ENCODE measurements at places on chromosomes 1 and 21.

GRCh38 chr1:8342325-8342724, 24.4 kb downstream of the SLC45A1 start:
- no peak for DNase-seq

DNA sequence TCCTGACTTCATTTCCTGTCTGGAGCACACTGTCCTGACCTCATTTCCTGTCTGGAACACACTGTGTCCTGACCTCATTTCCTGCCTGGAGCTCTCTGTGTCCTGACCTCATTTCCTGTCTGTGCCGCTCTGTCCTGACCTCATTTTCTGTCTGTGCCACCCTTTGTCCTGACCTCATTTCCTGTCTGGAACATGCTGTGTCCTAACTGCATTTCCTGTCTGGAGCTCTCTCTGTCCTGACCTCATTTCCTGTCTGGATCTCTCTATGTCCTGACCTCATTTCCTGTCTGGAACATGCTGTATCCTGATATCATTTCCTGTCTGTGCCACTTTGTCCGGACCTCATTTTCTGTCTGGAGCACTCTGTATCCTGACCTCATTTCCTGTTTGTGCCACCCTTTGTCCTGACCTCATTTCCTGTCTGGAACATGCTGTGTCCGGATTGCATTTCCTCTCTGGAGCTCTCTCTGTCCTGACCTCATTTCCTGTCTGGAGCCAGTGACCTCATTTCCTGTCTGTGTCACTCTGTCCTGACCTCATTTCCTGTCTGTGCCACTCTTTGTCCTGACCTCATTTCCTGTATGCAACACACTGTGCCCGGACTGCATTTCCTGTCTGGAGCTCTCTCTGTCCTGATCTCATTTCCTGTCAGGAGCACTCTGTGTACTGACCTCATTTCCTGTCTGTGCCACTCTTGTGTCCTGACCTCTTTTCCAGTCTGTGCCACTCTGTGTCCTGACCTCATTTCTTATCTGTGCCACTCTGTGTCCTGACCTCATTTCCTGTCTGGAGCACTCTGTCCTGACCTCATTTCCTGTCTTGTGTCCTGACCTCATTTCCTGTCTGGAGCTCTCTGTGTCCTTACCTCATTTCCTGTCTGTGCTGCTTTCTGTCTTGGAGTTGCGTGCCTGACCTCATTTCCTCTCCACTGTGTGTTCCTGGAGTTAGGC, 27.6 kb downstream of the SKI start:
- DNase-seq: peak; percentile 86

GRCh38 chr1:101364370-101365120, 127.7 kb downstream of the S1PR1 start:
- no peak for DNase-seq

GRCh38 chr1:114320586-114320985, 166.9 kb upstream of the SYT6 start:
- DNase-seq: no peak

DNA sequence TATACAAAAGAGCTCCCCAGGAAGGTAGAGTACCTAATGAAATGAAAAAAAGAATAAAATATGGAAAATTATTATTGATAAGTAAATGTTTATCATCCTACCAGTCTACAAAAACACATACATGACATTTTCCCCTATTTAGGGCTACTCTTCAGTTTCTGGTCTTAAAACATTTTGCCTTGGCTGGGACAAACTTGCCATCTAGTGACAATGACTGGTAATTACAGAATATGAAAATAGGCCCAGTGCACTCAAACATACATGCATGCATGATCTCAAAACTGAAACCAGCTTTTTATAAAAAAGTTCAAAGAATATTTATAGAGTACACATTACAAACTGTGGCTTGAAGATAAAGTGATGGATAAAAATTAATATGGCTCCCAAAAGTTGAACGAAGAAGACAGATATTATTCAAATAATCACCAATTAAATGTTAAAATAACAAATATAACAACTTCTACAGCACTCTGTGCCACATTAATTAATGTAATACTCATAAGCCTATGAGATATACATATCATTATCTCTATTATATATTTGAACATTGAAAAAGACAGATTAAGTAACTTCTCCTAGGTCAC, 10.5 kb upstream of the RNPC3 start:
- peak; percentile 34 for DNase-seq

GRCh38 chr21:26100573-26100972, 70.0 kb downstream of the APP start:
- DNase-seq: no peak

DNA sequence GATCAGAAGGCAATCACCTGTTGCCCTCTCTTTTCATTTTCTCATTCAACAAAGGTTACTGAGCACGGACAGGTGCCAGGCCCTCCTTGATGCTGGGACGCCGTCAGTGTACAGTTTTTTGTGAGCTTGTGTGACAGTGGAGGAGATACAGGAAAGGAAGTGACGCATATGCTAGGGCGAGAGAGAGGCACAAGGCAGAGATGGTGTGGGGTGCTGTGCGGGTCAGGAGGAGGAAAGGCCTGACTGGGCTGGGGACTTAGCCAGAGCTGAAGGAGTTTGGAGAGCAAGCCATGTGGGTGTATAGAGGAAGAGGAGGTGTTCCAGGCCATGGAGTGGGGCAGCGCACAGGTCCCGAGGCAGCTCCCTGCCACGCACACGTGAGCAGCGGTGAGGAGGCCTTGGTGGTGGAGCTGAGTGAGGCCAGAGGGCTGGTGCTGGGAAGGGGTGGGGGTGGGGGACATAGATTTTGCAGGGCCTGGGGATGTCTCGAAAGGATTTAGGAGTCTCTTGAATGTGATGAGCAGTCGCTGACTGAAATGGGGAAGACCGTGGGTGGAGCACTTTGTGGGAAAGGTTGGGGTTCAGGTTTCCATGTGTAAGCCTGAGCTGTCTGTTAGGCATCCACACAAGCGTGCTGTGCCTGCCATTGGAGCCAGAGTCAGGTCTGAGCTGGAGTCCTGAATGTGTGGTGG, 46.0 kb downstream of the TRAPPC10 start:
- no peak for DNase-seq

GRCh38 chr1:21295002-21295401, 4.7 kb upstream of the ECE1 start:
- no peak for DNase-seq

- no peak for DNase-seq
Observed at GRCh38 chr1:25197982-25198662, 34.2 kb downstream of the SYF2 start.

GRCh38 chr1:166156674-166157073, 10.1 kb downstream of the FAM78B start:
- DNase-seq: no peak

DNA sequence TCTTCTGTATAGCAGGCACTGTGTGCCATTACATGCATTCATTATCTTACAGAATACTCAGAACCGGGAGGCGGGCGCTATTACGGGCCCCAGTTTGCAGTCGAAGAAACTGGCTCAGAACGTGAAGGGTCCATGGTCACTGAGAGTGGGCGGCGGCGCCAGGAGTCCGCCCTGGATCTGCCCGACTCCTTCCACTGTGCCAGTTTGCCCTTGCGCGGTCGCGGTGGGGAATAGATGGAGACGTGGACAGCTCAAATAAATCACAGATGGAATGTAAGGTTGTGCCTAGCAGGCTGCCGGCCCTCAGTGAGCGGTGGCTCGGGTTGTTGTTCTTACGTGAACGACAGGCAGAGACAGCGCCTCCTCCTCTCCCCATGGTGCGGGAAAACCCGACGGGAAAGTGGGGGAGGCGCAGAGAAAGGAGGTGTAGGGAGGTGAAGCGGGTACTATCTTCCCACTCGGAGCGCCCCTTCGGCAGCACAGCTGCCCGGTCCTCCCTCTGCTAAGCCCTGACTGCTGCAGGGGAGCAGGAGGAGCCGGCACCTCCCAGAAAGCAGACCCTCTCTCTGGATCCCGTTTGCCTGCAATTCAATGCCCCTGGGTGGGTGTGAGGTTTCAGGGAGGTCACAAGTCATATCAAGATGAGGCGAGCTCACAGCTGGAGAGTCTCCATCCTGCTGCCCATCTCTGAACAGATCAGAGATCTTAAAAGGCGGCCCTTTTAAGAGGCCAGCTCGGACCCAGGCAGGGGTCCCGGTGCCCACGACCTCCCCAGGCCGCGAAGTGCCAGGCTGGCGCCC, 1.1 kb downstream of the COL9A2 start:
- peak; percentile 51 for DNase-seq

DNA sequence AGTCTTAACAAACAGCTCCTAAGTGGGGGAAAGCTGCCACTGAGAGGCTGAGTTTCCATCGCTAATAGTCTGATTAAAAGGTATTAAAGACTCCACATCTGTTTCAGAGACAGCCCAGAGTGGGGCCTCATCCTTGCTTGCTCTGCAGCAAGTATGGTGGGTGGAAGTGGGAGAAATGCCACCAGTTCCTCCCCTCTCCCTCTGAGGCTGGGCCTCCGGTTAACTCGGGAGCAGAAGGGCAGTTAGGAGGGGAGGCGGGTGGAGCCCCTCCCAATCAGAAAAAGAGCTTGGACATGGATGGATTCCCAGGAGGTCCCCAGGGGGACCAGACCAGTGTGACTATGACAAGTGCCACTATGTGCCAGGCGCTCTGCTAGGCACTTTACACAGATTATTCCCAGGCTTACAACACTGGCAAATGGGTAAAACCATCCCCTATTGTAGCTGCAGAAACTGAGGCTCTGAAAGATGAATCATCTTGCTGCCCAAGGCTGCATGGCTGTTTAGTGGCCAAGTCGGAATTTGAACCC, 11.4 kb upstream of the ASCL5 start:
- no peak for DNase-seq

DNA sequence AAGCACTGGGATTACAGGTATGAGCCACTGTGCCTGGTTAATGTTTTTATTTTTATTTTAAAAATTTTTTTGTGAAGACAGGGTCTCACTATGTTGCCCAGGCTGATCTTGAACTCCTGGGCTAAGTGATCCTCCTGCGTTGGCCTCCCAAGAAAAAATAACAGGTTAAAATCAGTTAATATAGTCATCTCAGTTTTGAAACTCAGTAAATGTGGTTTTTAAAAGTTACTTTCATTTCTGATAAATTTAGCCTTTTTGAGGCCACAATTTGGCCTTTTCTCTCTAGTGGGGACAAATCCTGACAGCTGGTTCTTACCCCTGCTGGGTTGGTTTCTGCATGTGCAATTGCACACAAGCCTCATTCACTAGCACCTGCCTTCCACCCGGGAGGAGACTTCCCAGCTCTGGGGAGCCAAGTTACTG, 13.3 kb downstream of the PMF1 start:
- DNase-seq: no peak

DNA sequence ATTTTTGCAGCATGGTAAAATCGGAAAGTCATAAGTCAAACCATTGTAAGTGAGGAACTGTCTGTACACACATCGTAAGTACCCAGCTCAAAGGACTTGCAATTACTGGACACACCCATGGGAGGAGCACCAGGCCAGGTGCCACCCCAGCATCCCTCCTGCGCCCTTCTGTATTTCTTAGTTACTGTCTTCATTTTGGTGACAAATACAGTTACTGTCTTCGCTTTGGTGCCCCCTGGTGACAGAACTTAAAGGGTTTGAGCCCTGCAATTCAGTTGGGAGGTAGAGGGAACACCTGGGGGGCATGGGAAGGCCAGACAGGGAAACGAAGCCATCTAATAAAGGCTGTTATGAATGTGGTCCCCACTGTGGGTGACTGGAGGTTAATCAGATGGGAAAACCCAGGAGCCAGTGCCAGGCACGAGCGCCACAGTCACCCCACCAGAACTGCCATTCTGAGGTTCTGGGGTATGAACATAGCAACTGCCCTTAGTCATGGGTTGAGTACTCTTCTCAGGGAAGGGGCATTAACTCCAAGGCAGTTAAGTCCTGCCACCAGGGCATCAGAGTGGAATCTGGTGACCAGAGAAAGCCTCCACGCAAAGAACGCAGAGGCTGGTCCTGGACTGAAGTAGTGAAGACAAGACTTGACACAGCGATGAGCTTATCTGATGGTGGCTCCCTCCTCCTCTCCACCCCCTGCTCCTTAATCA, 612.9 kb downstream of the PTPRU start:
- no peak for DNase-seq

GRCh38 chr1:171922999-171923398, 81.7 kb downstream of the DNM3 start:
- DNase-seq: no peak

DNA sequence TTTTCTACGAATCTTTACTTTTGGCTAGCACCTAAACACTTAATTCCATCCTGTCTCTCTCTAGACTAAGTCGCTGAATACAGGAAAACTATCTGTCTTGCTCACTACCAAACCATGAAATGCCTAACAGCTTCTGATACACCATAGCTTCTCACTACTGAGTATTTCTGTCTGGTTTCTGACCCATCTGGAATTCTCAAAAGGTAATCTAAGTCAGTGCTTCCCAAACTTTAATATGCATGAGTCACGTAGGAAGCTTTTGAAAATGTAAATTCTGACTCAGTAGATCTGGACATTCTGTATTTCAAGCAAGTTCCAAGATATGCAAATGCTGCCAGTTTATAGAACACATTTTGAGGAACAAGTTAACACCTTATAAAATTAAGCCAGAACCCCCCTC, 9.2 kb upstream of the OVGP1 start:
- DNase-seq: no peak

GRCh38 chr1:107710005-107710404, 255.0 kb downstream of the VAV3 start:
- no peak for DNase-seq

DNA sequence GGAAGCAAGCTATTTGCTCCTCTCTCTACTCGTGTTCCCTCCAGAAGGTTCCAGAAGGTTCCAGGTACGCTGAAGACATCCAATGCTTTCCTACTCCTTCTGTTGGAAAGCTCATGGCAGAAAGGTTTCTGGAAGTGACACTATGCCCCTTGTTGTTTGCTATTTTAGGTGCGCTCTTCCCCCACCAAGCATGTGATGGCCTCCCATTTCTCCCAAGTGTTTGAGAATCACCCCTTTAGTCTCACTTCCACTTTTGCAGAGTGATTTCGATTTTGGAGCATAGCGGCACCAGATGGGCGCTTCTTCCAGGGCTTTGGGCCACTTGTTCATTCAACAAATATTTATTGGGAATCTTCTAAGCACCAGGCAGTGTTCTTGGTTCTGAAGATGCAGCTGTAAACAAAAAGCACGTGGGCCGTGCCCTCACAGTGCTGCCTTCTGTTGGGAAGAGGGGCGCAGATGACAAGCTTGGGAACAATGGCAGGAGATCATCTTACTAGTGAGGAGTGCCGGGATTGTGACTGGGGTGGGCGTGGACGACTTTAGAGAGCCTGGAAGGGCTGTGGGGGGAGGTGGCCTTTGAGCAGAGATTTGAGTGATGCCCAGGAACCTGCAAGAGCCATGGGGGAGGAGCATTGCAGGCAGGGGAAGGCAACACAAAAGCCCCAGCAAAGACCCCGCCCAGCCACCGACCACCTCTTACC, 43.0 kb upstream of the TARDBP start:
- no peak for DNase-seq

DNA sequence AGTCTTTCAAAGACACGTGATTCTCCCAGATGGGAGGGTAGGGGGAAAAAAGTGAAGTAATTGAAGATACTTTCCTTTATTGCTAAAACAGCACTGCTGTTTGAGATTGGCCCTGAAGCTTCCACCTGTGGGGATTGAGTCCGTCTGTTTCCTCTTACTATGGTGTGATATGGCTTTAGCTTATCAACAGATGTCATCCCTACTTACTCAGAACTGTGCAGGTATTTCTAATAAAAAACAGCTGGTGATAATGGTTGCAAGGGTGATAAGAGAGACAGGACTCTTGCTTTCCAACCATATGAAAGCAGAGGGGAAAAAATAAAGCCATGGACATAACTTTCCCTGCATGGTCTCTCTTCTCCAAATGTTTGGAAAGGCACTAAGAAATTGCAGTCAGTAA, 41.7 kb upstream of the C8B start:
- DNase-seq: no peak
